ENCODE measurements at places on chromosomes 11 and 22. TPM values are rescaled to one million over a fixed set of nuclear protein-coding genes. Genes with fewer than 3 reads are reported as not detected.

SMIM35 gene
- polyA plus RNA-seq = not detected

DNA sequence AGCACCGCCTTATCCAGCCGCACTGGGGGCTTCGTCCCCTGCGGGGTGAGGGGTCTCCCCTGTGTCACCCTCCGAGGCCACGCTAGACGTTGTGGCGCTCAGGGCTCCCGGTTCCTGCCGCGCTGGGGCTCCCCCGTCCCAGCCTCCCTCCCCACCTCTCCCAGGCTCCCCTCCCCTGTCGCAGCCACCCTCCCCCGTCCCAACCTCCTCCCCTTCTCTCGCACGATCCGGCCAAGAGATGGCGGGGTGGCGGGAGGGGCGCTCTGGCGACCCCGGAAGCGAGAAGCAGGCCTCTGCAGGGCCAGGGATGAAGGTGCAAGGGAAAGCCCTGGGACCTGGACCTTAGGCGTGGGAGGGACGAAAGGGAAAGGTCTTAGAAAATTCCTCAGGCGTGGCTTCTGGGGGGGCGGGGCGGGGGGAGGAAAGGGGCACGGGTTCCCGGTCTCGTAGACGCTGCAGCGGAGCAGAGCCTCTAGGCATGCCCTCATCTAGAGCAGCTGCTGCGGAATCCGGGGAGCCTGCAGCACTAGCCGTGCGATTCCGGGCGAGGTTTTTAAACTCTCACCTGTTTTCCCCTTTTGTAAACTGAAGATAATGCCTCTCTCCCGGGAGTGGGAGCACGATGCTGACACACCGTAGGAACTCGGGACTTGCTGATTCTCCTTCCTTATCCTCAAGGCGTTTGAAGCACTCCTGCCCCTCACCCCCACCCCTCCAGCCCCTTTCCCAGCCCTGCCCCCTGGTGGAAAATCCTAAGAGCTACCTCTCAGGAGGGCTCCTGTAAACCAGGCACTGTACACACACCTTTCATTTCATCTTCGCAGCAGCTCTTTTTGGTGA, 14.4 kb downstream of the KCNJ5 start:
- H3K4me3 ChIP-seq = peak overlapping the region; percentile 63
- H3K27me3 ChIP-seq = no peaks in the 10 kb centered on the region
- peak; percentile 61 for DNase-seq
- peak overlapping the region; percentile 57 for H3K27ac ChIP-seq

- no peak overlapping the region for H3K4me3 ChIP-seq
- no peaks in the 10 kb centered on the region for H3K36me3 ChIP-seq
- peaks cover 21% of the 10 kb centered on the region for H3K27me3 ChIP-seq
- no peaks in the 10 kb centered on the region for H3K4me1 ChIP-seq
- H3K27ac ChIP-seq = no peak overlapping the region
- no peak for DNase-seq
Observed at GRCh38 chr22:22893077-22893805, 5.6 kb downstream of the IGLL5 start.

CCDC157 gene
- polyA plus RNA-seq = 1.6 TPM

GRCh38 chr11:121523581-121524232, 70.9 kb upstream of the SORL1-AS1 start:
- H3K4me3 ChIP-seq = no peak overlapping the region
- no peak overlapping the region for H3K27ac ChIP-seq
- peaks cover 29% of the 10 kb centered on the region for H3K4me1 ChIP-seq
- no peak for DNase-seq
- H3K36me3 ChIP-seq = peaks cover 10% of the 10 kb centered on the region

DNA sequence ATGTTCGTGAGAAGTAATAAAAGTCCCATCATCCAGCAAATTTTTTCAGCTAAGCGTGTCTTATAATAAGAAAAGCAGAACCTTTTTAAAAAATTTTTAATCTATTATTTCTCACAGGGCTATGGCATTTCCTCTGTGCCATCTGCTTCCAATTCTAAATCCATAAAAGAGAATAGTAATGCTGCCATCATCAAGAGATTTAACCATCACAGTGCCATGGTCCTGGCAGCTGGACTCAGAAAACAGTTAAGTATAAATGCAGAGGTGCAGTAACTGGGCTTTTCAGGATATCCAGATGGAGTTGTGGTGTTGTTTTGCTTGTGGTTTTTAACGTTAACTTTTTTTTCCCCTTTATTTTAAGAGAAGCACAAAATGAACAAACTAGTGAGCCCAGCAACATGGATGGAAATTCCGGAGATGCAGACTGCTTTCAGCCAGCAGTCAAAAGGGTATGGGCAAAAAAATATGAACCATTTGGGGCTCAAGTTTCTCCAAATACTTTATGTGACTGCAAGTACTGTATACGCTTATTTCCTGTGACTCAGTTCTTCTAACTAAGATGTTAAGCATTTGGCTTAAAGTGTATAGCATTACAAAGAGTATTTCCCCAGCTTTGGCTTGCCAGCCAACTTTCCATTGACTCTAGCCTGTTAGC, 25.2 kb downstream of the GTF2H1 start:
- H3K4me3 ChIP-seq = no peak overlapping the region
- H3K27me3 ChIP-seq = no peaks in the 10 kb centered on the region
- peaks cover 10% of the 10 kb centered on the region for H3K36me3 ChIP-seq
- no peak for DNase-seq
- no peak overlapping the region for H3K27ac ChIP-seq

GRCh38 chr11:65654375-65655349, 8.1 kb downstream of the RELA start:
- H3K27ac ChIP-seq = no peak overlapping the region
- no peak overlapping the region for H3K4me3 ChIP-seq
- DNase-seq = no peak
- H3K4me1 ChIP-seq = peaks cover 33% of the 10 kb centered on the region

DNA sequence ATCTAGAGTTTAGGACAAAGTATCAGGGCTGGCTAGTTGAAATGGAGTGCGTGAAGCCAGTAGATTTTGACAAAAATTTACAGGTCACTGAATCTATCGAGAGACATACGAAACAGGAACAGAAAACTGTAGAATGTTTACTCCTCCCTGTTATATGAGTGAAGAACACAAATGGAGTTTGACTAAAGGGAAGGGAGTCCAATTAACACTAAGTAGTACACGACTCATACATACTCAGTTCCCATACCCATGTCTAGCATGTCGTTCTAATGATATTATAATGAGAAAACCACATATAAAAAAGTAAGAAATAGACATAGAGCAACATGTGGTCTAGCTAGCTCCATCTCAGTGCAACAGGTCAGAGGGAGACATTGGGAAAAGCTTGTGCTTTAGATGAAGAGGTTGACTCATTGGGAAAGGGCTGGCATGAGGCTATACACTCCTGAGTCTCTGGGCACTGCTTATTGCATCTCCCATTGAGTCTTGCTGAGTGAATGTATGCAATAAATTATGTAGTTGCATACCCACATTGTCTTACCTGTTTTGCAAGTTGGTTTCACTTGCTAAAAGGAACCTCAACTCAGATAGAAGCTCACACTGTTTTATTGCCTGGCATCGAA, 43.5 kb downstream of the CD44 start:
- H3K4me3 ChIP-seq = no peak overlapping the region
- no peak for DNase-seq
- H3K27ac ChIP-seq = peak overlapping the region; percentile 20
- no peaks in the 10 kb centered on the region for H3K27me3 ChIP-seq
- H3K36me3 ChIP-seq = peaks cover 38% of the 10 kb centered on the region
- peaks cover 23% of the 10 kb centered on the region for H3K4me1 ChIP-seq

- H3K27me3 ChIP-seq = no peaks in the 10 kb centered on the region
- DNase-seq = no peak
- peak within 1 kb of the TSS; percentile 80 for H3K4me3 ChIP-seq
- peaks cover 42% of the 10 kb centered on the region for H3K4me1 ChIP-seq
- H3K36me3 ChIP-seq = peaks cover 12% of the 10 kb centered on the region
Observed at GRCh38 chr22:29306175-29306834, at the start of gene GAS2L1. Gene GAS2L1 (plus strand): TSS chr22:29306650. CDS start chr22:29308106, 1,456 bp downstream.

OR6T1 gene
- polyA plus RNA-seq = not detected

DAGLA gene
- 0.04 TPM for polyA plus RNA-seq

DNA sequence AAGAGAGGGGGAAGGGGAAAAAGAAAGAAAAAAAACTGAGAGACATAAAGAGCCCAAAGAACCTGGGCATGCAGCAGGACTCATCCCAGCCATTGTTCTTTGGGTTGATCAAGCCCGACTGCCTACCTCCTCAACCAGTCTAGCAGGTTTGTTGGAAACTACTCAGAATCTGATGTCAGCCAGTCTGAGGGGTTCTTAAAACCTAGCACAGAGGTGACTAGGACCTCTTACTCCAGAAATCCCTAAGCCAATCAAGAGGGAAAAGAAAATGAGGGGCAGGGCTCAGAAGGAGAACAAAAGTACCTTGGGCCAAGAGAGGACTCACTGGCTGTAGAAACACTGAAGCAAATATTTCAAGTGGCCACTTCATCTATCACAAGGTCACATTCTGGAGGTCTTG, 228.0 kb downstream of the AASDHPPT start:
- H3K4me1 ChIP-seq = no peaks in the 10 kb centered on the region
- no peak overlapping the region for H3K27ac ChIP-seq
- no peak overlapping the region for H3K4me3 ChIP-seq
- H3K27me3 ChIP-seq = no peaks in the 10 kb centered on the region
- no peaks in the 10 kb centered on the region for H3K36me3 ChIP-seq

DNA sequence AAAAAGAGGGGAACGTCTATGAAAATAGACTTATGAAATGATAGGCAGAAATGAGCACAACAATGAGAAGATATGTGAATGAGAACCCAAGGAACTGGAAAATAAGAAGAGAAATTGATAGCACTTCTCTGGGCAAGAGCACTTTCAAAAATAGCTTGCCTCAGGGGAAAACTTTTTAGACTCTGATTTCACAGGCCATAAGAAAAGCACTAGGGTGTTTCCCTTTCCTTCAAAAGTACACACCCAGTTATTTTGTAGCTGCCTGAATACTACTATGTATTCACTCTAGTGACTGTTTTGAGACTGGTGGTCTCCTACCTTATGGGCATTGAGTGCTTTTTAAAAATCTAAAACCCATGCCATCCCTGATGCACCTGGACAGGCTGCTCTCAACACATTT, 172.3 kb upstream of the SOX6 start:
- no peak overlapping the region for H3K4me3 ChIP-seq
- no peaks in the 10 kb centered on the region for H3K4me1 ChIP-seq
- no peak for DNase-seq

DNA sequence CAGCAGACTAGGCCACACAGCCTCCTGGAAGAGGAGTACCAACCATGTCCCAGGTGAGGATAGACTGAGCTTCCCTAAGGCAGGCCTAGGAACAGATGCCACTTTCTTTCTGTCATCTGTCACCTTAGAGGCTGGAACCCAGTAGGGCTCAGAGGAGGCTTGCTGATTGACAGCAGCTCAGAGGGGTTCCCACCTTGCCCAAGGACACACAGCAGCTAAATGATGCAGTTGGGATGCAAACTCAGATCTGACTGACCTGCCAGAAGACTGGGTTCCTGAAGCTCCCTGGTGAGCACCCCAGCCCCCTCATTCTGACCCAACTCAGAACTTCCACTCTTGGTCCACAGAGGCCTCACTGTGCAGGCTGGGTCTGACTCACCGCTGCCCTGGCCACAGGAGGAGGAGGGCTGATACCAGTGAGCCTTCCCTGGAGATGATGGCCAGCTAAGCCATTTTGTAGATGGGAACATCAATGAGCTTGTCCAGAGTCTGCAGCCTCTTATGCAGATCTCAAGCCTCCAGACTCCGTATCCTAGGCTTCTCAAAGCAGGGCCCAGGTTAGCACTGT, 14.0 kb downstream of the CAPN5 start:
- no peak for DNase-seq
- H3K4me1 ChIP-seq = no peaks in the 10 kb centered on the region
- no peak overlapping the region for H3K27ac ChIP-seq
- H3K36me3 ChIP-seq = no peaks in the 10 kb centered on the region
- no peaks in the 10 kb centered on the region for H3K27me3 ChIP-seq
- no peak overlapping the region for H3K4me3 ChIP-seq

GTPBP1 gene
- polyA plus RNA-seq = 16.3 TPM

DNA sequence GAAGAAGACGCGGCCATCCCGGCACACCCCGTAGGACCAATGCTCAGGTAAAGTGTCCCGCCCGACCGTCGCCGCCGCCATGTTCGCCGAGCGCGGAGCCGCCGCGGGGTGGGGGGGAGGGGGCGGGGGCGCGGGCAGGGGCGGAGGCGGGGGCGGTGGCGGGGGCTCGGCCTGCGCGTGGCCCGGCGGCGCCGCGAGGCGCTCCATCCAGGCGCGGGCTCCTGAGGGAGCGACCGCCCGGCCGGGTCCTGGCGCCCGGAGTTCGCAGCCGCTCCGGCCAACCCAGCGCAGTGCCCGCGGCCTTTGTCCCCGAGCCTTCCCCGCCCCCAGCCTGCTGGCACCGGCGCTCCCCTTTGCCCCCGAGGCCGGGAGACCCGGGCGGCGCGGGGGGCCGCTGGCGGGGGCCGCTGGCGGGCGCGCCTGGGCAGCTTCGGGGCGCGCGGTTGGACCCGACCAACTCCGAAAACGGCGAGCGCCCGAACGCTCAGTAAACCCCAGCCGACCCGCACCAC, at the start of gene PLEKHA7:
PLEKHA7 (minus strand) TSS at position 94 of the 512 bp plus-strand sequence; CDS start at position 81, 13 bp downstream.
- no peak within 1 kb of the TSS for H3K4me3 ChIP-seq
- DNase-seq = no peak
- H3K36me3 ChIP-seq = no peaks in the 10 kb centered on the region
- no peak within 1 kb of the TSS for H3K27ac ChIP-seq
- peaks cover 49% of the 10 kb centered on the region for H3K27me3 ChIP-seq
- H3K4me1 ChIP-seq = no peaks in the 10 kb centered on the region

DNA sequence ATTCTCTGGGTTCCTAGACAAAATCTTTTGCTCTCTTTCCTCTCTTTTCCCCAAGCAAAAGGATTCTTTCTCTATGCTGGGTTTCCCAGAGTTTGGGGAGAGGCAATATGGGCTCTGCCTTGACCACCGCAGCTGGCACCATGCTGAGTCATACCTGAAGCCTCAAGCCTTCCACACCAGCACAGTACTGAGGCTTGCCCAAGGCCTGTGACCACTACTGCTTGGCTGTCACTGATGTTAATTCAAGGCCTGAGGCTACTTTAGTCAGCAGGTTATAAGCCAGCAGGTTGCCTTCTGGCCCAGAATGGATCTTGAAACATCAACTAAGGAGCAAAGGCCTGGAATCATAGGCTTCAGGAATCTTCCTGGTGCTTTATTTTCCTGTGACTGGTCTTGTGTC, 185.3 kb downstream of the DYNC2H1 start:
- no peak overlapping the region for H3K4me3 ChIP-seq
- H3K27me3 ChIP-seq = no peaks in the 10 kb centered on the region
- peaks cover 8% of the 10 kb centered on the region for H3K36me3 ChIP-seq
- no peak for DNase-seq
- H3K4me1 ChIP-seq = no peaks in the 10 kb centered on the region
- H3K27ac ChIP-seq = no peak overlapping the region

CAPN1 gene
- 250 TPM for polyA plus RNA-seq

EMID1 gene
- polyA plus RNA-seq = not detected

GRCh38 chr22:43720716-43721115, 91.4 kb downstream of the EFCAB6 start:
- H3K4me3 ChIP-seq = no peak overlapping the region
- H3K36me3 ChIP-seq = no peaks in the 10 kb centered on the region
- no peak overlapping the region for H3K27ac ChIP-seq
- no peaks in the 10 kb centered on the region for H3K27me3 ChIP-seq
- no peak for DNase-seq

GRCh38 chr11:87347441-87347840, 309.7 kb downstream of the TMEM135 start:
- no peak overlapping the region for H3K27ac ChIP-seq
- H3K36me3 ChIP-seq = no peaks in the 10 kb centered on the region
- DNase-seq = no peak
- H3K4me3 ChIP-seq = no peak overlapping the region

ZNF214 gene
- 0.89 TPM for polyA plus RNA-seq
